ENCODE measurements at places on chromosomes 2 and 18. TPM values are rescaled to one million over a fixed set of nuclear protein-coding genes. Genes with fewer than 3 reads are reported as not detected.

- peak; percentile 78 for ATAC-seq
- no peak overlapping the region for H3K4me3 ChIP-seq
- H3K4me1 ChIP-seq: no peaks in the 10 kb centered on the region
Measured at GRCh38 chr2:30072250-30072842, 74.5 kb upstream of the YPEL5 start.

- H3K36me3 ChIP-seq: no peaks in the 10 kb centered on the region
- peaks cover 40% of the 10 kb centered on the region for H3K4me1 ChIP-seq
- no peak overlapping the region for H3K4me3 ChIP-seq
- no peaks in the 10 kb centered on the region for H3K27me3 ChIP-seq
- peak; percentile 79 for ATAC-seq
Measured at GRCh38 chr2:12821656-12822055, 104.9 kb downstream of the TRIB2 start.

DNA sequence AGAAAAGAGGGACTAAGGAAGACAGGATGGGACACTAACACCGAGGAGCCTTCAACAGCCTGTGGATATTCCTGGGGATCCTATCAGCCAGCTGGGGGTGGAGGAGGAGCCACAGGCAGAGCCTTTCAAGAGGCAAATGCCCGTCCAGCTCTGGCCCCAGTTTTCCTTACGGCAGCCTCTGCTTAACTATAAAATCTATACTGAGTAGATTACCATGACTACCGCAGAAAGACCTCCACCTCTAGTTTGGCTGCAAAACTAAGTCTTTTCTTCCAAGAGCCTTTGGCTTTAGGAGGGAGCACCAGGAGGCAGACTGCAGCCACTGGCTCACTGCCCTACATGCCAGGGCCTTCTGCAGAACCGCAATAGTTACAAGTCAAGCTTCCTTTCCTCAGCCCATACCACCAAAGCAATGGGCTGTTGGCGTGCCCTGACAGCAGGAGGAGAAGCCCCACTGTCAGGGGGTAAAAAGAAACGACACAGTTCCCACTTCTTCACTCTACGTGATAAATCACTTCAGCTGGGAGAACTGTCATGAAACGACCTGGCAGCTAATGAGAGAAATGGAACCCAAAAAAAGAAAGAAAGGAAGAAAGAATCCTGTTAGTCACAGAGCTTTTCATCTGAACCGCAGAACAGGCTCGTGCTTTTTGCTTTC, 25.1 kb upstream of the CREB1 start:
- H3K27me3 ChIP-seq: no peaks in the 10 kb centered on the region
- H3K4me1 ChIP-seq: peaks cover 35% of the 10 kb centered on the region
- no peak for ATAC-seq
- H3K27ac ChIP-seq: peak overlapping the region; percentile 16
- no peaks in the 10 kb centered on the region for H3K36me3 ChIP-seq

Gene SP140
- 60.8 TPM for total RNA-seq

Gene GLI2
- total RNA-seq: not detected

Gene PXDN
- total RNA-seq: not detected

Gene WDR12
- 53.0 TPM for total RNA-seq

Measured in activated T-helper 17 cell treated with anti-CD3 and anti-CD28 coated beads, Interleukin-2, amount 50 U/mL, for 72 hours (primary cell).